ENCODE measurements at places on chromosomes 6 and 20.

GRCh38 chr20:2303673-2304072, 7.9 kb downstream of the TGM3 start:
- DNase-seq = no peak

DNA sequence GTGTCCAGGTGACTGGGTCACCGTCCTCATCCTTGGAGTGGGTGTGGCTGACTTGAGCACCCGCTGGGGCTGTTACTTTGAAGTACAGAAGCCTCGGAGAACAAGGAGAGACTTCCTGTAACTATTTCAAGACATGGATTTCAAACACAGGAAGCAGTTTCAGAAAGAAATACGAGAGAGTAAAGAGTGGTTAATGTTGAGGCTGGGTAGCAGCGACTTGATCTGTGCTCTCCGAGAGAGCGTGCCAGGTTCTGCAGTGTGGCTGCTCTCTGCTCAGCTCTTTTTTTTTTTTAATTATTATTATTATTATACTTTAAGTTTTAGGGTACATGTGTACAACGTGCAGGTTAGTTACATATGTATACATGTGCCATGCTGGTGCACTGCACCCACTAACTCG, 17.5 kb upstream of the EFCAB8 start:
- no peak for DNase-seq

DNA sequence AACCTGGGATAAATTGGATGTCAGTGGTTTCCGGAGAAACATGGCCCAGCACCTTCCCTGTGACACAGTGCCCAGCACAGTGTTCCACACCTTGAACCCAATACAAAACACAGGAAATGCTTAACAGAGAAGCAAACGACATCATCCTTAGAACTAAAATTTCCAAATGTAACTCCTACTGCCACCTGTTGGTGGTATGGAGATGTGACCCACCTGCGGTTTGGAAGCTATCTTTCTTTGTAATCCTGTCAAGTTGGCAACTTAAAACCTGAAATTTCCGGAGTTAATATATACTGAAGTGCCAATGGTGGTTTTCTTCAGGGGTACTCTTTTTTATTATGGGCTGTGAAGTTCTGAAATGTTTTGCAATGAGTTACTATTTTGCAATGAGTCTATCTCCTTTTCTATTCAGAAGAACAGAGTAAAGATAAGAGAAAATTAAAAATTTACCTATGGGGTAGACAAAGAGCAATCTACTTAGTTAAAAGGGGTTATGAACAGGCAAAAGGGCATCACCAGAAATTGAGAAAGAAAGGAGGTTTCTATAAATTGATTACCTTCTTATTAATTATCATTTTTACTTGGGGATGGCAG, 658.8 kb downstream of the PTPRT start:
- no peak for DNase-seq

DNA sequence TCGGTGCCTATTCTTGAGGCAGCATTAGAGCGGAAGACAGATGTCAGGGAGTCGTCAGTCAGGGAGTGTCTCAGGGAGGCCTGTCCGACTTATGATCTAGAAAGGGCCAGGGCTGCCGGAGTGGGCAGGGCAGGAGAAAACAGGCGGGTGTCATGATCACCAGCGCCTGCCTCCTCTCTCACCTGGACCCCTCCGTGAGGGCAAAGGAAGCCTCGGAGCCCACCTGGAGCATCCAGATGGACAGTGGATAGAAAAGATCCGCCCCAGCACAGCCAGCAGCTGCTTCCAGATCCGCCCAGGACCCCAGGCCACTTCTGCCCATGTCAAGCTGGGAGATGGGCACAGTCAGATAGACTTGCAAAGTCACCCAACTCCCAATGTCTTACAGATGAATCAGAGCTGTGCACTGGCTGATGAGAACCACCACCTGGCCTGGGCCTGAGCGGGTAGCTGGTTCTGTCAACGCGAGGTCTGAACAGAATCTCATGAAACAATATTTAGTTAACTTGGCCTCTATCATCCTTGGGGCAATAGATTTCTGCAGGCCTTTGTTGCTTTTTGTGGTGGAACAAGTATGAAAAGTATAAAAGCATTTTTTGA, 22.2 kb downstream of the PSMG4 start:
- no peak for DNase-seq

DNA sequence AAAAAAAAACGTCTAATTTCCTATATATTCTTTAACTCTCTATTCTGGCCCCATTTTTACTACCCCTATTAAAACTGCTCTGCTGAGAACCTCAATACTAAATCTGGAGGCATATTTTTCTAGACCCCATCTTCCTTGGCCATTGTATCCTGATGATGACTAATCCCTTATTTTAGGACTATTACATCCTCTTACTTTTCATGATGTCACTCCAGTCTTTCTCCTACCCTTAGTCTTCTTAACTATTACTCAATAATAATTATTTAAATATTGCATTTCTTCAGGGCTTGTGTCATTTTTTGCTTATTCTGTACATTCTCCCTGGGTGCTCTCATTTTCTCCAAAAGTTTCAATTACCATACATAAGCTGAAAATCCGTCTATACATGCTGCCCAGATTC, 6.4 kb downstream of the FBXO30 start:
- no peak for DNase-seq

DNA sequence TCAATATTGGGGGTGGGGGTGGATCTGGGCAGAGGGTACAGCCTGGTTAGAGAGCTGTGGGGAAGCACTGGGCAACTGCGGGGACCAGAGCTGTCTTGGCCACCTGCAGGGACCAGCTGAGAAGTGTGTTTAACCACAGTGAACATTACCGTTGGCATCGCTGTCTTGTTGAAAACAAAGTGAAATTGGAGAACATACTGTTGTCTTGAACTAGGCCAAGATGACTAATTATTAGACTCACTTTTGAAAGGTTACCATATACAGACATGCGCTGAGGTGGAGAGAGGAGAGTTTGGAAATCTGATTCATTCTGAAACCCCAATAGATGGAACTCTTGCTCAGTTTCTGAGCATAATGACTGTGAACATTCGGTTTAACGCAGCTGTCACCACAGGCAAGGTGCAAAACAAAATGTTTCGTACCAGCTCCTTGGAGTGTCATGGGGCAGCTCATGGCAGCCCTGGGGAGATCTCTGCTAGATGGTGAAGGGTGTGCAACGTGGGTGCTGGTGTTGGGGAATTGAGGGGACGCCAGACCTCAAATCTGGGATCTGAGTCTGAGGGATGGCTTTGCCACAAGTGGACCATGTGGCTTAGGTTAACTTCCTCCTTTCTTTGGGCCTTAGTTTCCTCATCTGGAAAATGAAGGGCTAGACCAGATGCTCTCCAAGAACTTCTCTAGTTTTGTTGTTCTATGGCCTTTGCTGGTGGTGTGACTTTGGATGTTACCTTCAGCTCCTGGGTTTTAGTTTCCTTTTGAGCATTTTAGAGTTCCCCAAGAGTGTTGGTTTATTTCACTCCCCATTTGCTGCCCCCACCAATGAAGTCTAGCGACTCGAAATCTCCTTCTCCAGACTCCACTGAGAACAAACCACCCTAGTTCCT, 24.6 kb upstream of the GTSF1L start:
- no peak for DNase-seq

DNA sequence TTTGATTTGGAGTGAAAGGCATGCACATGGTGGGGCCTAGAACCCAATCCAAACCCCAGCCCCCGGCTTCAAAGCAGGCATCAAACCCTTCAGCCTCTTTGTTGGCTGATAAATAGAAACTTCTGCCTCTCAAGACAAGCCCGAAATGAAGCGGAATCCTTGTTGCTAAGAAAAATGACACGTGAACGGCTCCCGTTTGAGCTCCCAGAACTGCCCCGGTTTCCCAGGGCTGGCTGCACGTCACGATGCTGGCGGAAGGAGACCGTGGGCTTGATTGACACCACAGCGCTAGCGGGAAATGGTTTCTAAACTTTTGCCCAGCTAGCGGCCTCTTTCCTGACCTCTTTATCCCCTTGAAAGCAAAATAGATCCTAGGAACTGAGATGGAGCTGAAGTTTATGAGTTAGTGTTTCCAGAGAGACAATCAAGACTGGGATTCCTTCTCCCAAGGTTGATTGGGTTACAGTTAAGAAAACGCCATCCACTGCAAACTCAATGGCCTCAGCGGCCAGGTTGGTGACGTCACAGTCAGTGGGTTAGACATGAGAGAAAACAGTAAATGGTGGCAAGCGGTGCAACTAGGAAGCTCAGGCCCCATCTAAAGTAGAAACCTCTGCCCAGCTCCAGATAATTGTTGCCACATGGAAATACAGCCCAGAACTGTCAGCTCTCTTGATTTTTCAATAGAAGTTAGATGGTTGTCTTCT, 117.0 kb downstream of the ANKRD60 start:
- no peak for DNase-seq

GRCh38 chr6:61809004-61809595, 476.9 kb downstream of the KHDRBS2 start:
- DNase-seq = peak; percentile 4

- DNase-seq = no peak
Measured at GRCh38 chr20:20521736-20522135, 153.8 kb downstream of the INSM1 start.

DNA sequence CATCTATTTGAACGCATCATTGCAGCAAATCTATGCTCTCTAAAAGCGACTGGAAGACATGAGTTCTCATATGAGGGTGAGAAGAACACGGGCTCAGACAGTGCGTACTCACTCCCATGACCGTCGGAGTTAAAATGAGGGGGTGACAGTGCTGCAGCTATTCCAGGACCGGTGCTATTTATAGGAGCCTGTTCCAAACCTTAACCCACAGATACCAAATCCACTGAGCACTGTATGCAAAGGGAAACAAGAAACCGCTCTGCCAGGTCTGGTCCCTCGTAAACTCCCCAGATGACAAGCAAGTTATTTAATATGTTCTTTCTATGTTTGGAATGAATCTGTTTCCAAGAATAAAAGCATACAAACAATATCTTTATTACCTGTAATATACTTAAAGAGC, 22.9 kb downstream of the PPP1R3G start:
- DNase-seq = no peak

DNA sequence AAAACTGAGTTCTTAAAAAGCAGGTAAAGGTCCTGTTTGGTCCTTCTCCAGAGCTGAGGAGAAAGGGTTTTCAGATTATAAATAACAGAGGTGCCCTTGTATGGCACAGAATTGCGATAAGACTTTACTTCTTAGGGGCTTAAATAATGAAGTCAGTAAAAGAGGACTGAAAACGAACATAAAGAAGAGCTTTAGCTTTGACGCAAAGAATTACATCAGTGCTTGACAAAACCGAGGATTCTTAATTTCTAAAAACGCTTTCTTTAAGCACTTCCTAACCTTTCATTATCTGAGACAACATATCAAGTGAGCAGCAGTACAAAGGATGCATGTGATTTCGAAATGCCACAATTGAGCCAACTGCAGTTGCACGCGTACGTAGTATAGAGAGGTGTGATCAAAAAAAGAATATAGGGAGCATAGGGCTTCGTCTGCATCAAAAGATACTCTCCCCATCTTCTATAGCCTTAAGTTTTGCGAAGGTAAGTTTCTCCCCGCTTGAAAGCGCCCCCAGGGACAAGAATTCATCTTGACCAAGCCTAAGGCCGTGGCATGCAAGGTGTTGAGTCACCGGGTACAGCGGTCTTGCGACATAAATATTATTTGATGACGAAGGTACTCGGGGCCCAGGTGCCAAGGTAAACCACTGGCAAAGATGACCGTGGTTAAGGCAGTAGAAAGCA, 778 bp upstream of the LOC128125822 start:
- DNase-seq = no peak

DNA sequence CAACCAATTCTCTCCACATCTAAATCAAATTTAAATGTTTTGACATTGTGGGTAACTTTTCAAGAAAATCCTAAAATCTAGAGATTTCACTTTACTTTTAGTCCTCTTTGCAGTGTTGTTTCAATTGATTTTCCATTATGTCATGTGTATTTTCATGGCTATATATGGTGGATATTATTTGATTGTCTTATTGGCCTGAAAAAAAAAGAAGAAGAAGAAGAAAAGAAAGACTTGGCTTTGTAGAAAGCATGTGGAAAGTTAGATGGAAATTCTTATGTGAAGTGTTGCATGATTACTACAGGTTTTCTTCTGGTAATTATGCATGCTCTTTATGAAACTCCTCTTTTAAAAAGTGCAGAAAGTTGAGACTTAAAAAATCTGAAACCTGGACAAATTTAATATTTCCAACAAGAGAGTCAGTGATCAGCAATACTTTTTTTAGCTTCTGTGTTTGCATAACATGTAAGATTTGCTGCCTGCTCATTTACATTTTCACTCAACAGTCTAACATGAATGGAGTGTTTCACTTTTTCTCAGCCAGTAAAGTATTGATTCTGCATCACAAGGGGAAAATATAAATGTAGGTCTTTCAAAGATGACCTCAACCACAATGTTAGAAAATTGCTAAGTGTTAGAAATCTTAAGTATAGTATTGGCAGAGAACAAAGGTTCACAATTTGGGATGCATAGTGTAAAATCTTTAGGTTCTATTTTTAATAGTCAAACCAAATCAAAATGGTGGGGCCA, 438.7 kb downstream of the BCKDHB start:
- no peak for DNase-seq

DNA sequence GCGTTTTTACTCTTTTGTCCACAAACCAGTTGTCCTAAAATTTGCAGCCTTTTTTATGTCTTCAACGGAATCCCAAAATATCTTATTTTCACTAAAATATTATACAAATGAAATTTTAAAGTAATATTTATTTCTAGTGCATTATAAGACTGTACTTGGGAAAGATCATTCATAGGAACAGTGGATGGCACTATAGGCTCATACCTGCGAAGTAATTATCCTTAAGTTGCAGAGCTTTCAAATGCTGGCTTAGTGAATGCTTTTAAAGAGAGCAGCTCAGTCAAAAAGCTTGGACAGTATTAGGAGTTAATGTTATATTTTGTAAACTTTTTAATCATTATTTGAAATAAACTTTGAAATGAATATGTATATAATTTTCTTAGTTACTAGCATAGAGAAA, 254.9 kb downstream of the CDKAL1 start:
- no peak for DNase-seq

DNA sequence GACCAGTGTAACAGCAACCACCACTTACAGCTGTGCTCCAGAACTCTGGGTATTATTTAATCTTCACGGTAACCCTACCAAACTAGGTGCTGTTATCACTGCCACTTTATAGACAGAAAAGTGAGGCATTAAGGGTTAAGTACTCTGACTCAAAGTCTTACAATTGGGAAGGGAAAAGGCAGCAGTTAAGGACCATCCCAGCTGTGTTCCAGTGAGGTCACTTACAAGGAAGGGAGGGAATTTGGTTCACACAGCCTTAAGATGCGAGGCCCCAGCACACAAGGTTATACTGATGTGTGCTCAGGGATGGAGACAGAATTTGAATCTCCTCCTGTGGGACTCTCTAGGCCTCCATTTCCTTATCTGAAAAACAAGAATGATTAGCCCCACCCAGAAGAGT, 46.7 kb downstream of the TRERF1 start:
- no peak for DNase-seq

All from KG1 (cell line).